Hepatocyte (in vitro differentiated cells): ENCODE measurements at places on chromosomes 7 and 10. TPM values are rescaled to one million over a fixed set of nuclear protein-coding genes. Genes with fewer than 3 reads are reported as not detected.

GRCh38 chr7:20417260-20417659, 86.6 kb downstream of the ITGB8 start:
- DNase-seq = no peak

DNA sequence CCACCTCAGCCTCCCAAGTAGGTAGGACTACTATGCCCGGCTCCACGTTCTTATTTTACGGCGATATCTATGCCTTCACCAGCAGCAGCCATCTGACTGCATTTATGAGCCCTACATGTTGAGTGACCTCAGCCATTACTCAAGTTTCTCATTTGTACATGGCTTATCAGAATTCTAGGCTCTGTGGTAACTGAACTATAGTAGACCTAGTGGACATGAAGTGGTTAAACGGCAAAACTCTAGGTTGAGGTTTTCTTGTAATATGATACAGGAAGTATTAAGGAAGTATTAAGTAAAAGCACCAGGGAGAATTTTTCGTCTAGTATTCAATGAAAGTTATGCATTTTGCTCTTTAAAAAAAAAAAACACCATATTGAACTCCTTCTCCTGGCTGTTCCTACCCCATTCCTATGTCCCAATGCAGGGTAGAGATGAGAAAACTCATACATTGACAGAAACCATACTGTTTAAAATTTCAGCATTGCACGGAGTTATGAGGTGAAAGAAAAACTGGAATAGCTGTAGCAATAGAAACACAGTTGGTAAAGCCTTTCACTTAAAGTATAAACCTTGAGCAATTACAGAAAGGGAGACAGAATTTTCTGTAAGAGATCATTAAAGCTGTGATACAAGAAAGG, 39.8 kb upstream of the EPC1 start:
- DNase-seq = no peak

DNA sequence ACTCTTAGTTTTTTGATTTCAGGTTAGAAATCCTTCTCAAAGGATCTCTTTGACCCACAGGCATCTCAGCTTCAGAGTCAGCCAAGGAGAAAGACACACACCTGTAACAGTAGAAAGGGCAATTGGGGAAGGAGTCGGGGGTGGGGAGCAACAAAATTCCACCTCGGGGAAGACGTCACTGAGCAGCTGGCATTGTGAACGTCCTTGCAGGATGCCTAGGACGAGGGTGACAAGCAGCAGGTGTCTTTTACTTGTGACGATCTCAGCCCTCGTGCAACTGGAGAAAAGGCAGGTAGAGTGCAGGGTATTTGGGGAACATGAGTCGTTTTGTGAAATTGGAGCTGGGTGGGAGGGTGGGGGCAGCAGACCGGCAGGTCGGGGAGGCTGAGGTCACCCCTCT, 627.0 kb downstream of the ACTR3B start:
- no peak for DNase-seq

DNA sequence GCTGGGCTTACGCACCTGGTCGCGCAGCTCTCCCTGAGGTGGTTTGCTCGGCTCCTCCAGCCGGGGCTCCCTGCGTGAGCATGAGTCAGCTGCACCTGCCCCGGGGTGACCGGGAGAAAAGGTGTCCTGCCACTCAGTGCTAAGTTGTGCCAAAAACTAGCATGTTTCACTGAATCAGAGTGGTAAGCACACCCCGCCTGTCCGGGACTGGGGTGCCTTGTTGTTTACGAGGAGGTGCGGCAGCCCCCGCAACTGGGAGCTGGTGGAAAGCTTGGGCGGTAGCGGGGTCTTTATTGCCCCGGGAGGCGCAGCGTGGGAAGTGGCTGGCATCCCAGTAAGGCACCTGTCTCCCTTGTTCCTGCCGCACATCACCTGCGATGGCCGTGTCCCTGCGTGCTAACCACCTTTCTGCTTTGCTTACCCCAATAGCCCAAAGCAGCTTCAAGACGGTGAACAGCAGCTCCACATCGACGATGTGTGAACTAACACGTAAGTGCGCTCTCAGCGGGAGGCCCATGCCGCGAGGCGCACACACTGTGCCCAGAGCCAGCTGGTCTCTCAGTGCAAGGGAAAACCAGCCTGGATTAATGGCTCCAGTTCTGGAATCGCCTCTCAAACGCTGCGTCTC, 506.6 kb upstream of the FOXK1 start:
- DNase-seq = no peak

GRCh38 chr10:132606536-132607316, 69.1 kb downstream of the INPP5A start:
- DNase-seq = no peak

DNA sequence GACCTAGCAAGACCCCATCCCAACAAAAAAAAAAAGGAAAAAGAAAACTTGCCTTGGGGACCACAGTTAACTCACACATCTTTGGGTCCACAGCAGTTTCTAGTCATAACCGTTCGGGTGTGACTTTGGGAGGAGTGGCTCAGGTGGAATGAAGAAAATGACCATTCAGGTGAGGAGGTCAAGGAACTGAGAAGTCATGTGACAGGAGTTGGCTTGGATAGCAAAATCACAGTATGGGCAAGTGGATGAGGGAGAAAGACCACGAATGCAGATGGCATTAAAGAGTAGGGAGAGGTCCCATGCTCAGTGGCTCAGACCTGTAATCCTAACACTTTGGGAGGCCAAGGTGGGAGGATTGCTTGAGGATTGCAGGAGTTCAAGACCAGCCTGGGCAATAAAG, 17.1 kb upstream of the CNOT4 start:
- DNase-seq = no peak

- no peak for DNase-seq
These were observed 145.8 kb downstream of the CDH23 start for GRCh38 chr10:71542478-71542877.

DNA sequence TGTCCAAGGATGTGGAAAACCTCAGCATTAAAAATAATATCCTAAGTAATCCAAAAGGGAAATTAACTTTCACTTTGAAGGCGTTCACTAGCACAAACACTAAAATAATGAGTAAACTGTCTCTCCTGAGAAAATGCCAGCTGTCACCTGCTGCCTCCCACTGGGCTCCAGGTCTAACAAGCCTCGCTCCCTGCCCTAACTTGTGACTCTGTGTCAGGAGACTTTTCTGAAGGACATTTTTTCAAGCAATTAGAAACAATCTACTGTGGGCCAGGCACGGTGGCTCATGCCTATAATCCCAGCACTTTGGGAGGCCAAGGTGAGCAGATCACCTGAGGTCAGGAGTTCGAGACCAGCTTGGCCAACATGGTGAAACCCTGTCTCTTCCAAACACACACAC, 72.8 kb upstream of the GLCCI1 start:
- no peak for DNase-seq

Gene DRGX
- total RNA-seq = not detected in 2 replicates

Gene DIP2C
- 9.9 and 12.8 TPM in 2 replicates for total RNA-seq

Gene ADK
- 44.6 and 53.7 TPM in 2 replicates for total RNA-seq

Gene GJD4
- 0.17 TPM in 1 of 2 replicates, not detected in the other for total RNA-seq

Gene SP8
- total RNA-seq = 0.12 and 1.0 TPM in 2 replicates

Gene SUN3
- not detected in 2 replicates for total RNA-seq

Gene TECPR1
- 6.0 and 10.7 TPM in 2 replicates for total RNA-seq
